SIG-M5 (cell line): ENCODE measurements at places on chromosomes 2 and 18.

DNA sequence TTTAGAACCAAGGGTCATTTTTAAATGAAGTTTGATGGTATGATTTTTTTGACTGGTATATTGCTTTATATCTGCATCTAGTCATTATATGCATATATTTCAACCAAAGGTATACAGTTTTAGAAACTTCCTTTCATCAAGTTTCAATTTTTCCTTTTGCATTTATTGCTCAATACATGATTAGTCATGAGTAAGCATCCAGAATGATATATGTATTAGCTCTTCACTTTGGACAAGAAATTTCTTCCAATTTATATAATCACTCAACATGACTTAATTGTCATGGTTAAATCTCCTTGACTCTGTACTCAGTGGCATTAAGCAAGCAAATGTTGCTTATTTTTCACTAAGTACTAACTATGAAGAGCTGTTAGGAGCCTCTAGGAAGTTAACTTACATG is 123.6 kb downstream of the PLCL1 start:
- DNase-seq = no peak

DNA sequence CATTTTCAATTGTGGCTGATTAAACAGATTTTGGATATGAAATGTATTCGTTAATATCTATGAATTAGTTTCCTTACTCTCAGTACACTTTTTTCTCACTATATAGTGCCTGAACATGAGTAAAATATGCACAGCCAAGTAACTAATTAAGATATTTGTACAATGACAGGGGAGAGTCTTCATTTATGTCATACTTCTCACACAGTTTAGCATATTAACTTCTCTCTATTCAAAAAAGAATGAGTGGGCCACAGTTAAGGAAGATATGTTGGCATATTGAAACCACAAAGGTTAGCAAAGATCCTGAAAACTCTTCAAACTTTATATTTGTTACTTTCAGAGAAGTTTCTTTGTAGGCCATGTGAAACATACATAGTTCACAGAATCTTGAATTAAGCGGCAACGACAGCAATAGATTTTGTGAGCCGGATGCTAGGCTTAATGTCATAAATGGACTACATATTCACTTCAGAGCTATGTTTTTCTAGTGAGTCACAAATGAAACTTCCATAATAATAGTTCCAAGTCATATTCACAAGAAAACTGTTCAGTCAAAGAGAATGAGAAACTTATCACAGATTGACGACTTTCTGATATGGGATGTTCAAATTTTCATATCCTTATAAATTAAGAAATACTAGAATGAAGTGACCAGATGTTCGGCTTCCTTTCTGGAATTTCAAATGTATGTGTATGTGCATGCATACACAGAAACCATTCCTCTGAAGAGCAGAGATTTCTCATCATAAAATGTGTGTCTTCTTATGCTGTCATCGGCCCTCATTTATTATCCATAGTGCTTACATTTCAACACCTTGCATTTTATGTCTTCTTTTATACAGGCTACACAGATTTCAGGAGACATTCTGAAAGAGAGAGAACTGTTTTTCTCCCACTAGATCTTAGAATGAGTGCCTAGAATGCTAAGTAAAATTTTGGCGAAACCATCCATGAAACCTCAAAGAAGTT is 584.0 kb downstream of the SATB2 start:
- DNase-seq = no peak

GRCh38 chr2:66340521-66340920 is 94.4 kb upstream of the MEIS1 start:
- no peak for DNase-seq

DNA sequence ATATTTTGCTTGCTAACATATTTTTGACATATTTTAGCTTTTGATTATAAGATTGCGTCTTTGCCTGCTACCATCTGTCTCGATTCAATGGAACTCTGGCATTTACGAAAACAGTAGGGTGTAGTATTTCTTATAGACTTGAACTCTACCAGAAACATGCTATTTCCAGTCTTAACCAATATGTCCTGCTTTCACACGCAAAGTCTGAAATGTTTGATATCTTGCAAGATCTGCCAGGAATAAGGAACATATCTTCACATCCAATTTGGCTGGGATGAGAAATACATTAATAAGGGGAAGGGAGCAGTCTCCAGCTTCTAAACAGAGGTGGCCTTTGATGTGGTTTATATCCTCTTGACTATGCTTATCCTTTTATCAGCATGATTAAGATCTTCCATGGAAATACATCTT is 299.4 kb downstream of the ZNF521 start:
- no peak for DNase-seq
